Fibroblast of the conjunctiva (primary cell): ENCODE measurements at places on chromosomes 1 and 21.

- DNase-seq = no peak
Measured at GRCh38 chr21:35207322-35207721, 158.2 kb upstream of the RUNX1 start.

- no peak for DNase-seq
Measured at GRCh38 chr1:78359666-78360065, 131.1 kb upstream of the PTGFR start.

- DNase-seq = no peak
Measured at GRCh38 chr21:46063734-46064680, 33.9 kb upstream of the COL6A2 start.

DNA sequence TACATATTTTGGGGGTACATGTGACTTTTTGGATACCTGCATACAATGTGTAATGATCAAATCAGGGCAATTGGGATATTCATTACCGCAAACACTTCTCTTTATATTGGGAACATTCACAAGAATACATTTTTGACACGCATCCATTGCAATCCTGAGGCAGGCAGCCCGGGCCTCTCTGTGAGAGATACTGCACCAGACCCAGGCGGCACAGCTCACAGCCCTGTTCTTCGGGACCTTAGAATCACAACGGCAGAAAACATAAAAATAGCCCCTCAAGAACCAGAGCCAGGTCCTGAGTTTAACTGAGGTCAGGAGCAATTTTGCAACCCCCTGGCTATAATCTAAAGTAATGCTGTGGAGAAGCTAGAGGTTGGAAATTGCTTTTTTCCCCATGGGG is 90.8 kb upstream of the PGBD5 start:
- DNase-seq = no peak

DNA sequence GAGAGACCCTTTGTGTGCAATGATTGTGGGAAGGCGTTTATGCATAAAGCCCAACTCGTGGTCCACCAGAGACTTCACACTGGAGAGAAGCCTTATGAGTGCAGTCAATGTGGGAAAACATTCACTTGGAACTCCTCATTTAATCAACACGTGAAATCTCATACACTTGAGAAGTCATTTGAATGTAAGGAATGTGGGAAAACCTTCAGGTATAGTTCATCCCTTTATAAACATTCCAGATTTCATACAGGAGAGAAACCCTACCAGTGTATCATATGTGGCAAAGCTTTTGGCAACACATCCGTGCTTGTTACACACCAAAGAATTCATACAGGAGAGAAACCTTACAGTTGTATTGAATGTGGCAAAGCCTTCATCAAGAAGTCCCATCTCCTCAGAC is 15.5 kb downstream of the ZNF684 start:
- no peak for DNase-seq
